ENCODE measurements at places on chromosomes 16 and 17. TPM values are rescaled to one million over a fixed set of nuclear protein-coding genes. Genes with fewer than 3 reads are reported as not detected.

The TCAP gene
- total RNA-seq, result 1.1 TPM

The RPA1 gene
- 80.6 TPM for total RNA-seq

The LITAFD gene
- not detected for total RNA-seq

The OR3A3 gene
- total RNA-seq, result not detected

The KRT36 gene
- total RNA-seq, result not detected

The CCL1 gene
- total RNA-seq, result not detected
